ENCODE measurements at places on chromosomes 7 and 10. TPM values are rescaled to one million over a fixed set of nuclear protein-coding genes. Genes with fewer than 3 reads are reported as not detected.
A peak's percentile ranks its signal among the peaks of the same experiment; 100 is the strongest.

DNA sequence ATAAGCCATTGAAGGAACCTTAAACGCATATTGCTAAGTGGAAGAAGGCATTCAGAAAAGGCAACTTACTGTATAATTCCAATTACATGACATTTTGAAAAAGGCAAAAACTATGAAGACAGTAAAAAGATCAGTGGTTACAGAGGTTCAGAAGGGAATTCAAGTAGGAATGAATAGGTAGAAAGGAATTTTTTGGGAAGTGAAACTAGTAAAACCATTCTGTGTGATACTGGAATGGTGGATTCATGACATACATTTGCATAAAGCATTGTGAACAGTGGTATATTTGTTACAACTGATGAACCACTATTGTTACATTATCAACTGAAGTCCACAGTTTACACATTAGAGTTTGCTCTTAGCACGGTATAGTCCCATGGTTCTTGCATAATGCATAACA is 114.2 kb upstream of the GPR22 start:
- no peaks in the 10 kb centered on the region for H3K27me3 ChIP-seq
- H3K4me1 ChIP-seq = no peaks in the 10 kb centered on the region
- no peak for DNase-seq
- H3K27ac ChIP-seq = no peak overlapping the region
- H3K4me3 ChIP-seq = no peak overlapping the region

DNA sequence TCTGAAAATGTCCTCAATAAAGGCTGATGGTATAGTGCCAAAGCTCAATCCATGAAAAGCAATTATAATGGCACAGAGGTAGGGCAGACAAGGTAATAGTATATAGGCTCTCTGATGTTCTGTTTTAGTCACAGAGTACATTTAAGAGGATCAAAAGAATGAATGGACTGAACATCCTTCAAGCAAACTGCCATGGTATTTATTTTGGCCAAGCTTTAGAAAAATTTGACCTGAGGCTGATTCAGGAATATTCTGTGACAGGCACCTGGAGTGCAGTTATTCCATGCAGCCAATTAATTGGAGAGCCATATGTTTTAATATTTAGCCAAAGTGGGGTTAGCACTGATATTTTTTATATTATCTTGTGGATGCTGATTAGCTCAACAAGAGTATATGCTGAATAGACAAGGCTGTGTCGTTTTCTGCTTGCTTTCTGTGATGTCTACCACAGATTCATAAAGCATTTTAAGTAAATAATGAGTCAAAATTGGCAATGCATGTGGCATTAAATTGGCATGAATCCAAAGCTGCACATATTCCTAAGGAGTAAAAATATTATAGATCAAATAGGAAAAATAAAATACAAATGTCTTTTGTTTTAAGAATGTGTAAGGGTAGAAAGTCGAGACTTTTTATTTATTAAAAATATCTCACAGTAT is 177.4 kb downstream of the PCLO start:
- no peaks in the 10 kb centered on the region for H3K4me1 ChIP-seq
- H3K27ac ChIP-seq = no peak overlapping the region
- H3K27me3 ChIP-seq = no peaks in the 10 kb centered on the region
- DNase-seq = no peak

- H3K4me3 ChIP-seq = no peak overlapping the region
- peaks cover 3% of the 10 kb centered on the region for H3K36me3 ChIP-seq
- DNase-seq = no peak
- peaks cover 6% of the 10 kb centered on the region for H3K4me1 ChIP-seq
Measured at GRCh38 chr7:134940729-134941128, 45.6 kb upstream of the AGBL3 start.

DNA sequence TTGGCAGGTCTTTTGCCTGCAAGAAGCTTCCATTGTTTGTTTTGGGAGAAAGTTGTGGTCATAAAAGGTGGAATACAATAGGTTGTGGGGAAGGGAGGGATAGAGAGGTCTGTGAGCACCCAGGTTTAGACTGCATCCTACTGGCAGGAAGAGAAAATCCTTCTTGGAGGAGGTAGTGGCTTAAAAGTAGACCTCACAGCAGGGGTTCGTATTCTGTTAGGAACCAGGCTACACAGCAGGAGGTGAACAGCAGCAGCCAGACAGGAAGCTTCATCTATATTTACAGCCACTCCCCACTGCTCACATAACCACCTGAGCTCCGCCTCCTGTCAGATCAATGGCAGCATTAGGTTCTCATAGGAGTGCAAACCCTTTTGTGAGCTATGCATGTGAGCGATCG is 245.3 kb downstream of the NSUN6 start:
- no peaks in the 10 kb centered on the region for H3K27me3 ChIP-seq
- no peak for DNase-seq
- H3K36me3 ChIP-seq = no peaks in the 10 kb centered on the region
- H3K27ac ChIP-seq = no peak overlapping the region

DNA sequence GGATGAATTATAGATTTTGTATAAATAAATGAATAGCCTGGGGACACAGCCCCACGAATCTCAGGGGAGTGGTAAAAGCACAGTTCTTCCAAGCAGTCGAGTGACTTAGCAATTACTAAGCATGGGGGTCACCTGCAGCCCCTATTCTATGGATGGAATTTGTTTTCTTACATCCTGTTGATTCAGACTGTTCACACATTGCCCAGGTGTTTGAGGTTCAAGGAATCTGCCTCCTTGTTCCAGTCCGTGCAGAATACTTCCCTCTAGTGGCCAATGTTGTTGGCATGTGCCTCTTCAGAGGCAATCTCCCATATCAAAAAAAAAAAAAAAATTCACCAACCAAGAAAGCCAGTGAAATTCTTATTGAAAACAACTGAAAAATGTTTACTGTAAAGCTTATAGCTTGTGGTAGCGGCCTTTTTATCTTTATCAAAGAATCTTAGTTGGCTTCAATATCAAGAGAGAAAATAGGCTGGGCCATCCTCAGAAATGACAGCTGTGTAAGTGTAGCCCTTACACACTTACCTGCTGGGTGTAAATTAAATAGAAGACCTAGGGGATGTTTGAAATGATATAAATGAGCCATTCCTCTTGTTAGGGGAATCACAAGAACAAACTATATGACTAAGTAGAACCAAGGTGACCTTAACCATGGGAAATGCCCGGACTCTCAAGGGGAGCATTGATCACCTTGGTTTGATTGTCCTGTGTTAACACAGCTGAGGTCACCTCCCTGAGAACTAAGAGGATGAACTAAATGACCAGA is 7.8 kb downstream of the LIPM start:
- no peaks in the 10 kb centered on the region for H3K27me3 ChIP-seq
- H3K4me1 ChIP-seq = no peaks in the 10 kb centered on the region
- H3K4me3 ChIP-seq = no peak overlapping the region
- no peak for DNase-seq

DNA sequence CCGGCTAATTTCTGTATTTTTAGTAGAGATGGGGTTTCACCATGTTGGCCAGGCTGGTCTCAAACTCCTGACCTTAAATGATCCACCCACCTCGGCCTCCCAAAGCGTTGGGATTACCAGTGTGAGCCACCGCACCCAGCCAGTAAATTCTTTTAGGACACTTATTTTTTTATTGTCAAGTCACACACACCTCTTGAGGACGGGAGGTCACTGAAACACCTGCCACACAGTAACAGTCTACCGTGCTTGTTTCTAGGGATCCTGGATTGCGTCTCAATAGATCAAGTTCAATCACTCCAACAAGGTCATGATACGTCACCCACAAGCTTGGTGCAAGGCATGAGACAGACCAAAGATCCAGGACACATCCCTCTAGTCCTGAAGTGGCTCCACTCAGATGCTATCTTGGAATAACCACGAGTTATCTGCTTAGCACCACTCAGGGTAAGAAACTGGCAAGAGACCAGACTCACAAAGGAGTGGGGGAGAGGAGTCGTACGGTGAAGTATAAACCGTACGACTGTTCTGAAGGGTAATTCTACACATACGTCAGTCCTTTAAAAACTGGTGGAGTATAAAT is 58.9 kb upstream of the NCAPG2 start:
- no peak overlapping the region for H3K27ac ChIP-seq
- no peak overlapping the region for H3K4me3 ChIP-seq
- no peaks in the 10 kb centered on the region for H3K27me3 ChIP-seq
- DNase-seq = no peak
- H3K36me3 ChIP-seq = no peaks in the 10 kb centered on the region
- H3K4me1 ChIP-seq = no peaks in the 10 kb centered on the region

- peaks cover 5% of the 10 kb centered on the region for H3K4me1 ChIP-seq
- H3K4me3 ChIP-seq = no peak overlapping the region
- no peaks in the 10 kb centered on the region for H3K27me3 ChIP-seq
Measured at GRCh38 chr10:104441329-104442000, 87.8 kb downstream of the CFAP58 start.

DNA sequence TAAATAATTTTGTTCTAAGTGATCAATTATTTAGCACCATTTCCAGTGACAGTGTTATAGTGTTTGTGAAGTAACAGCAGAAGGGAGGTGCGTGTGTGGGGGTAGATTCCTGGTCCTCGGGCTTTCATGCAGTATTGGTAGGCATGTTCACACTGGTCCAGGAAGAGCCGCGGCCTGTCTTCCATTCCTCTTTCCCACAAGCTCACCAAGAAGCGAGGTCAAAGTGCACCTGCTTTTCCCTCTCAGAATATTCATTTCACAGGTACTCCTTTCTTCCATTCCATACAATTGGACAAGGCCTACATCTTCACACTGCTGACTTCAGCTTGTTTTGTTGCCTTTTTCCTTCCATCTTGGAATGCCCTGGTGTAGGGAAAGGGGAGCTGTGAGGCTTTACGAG is 151.8 kb upstream of the CELF2 start:
- H3K4me1 ChIP-seq = peaks cover 12% of the 10 kb centered on the region
- DNase-seq = no peak
- no peak overlapping the region for H3K27ac ChIP-seq
- H3K27me3 ChIP-seq = no peaks in the 10 kb centered on the region
- no peaks in the 10 kb centered on the region for H3K36me3 ChIP-seq

GRCh38 chr10:123573236-123574108 is 92.7 kb upstream of the GPR26 start:
- H3K36me3 ChIP-seq = no peaks in the 10 kb centered on the region
- H3K4me1 ChIP-seq = no peaks in the 10 kb centered on the region
- DNase-seq = no peak
- no peak overlapping the region for H3K4me3 ChIP-seq

DNA sequence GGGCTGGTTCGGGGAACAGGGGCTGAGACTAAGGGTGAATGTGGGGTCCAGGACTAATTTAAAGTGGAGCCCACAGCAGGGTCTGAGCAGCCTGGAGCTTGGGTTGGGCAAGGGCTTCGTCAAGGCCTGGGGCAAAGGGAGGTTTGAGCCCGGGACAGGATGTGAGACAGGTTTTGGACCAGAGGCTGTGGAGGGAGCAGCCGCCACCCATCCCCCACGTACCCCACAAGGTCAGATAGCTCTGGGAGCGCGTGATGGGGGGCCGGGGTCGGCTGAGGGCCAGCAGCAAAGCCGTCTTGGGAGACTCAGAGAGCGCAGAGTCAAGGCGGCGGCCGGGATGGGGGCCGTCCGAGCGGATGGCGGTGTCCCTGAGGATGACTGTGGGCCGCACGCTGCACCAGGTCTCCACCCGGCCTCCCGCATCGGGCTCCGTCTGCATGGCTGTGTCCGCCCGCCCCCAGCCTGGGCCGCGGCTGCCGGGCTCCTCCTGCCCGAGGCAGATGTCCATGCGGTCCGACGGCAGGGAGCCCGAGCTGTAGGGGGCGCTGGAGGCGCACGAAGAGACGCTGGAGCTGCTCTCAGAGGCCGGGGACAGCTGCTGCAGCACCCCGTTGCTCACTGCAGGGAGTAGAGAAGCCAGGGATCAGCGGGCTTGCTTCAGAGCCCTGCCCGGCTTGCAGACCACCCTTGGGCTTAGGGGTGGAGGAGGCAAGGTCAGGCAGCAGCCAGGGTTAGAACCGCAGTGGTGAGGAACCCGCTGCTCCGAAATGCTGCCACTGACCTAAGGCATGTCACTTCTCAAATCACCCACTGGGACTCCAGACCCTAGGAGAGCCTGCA is 12.1 kb downstream of the PDZD7 start:
- H3K27me3 ChIP-seq = no peaks in the 10 kb centered on the region
- DNase-seq = no peak
- H3K4me3 ChIP-seq = no peak overlapping the region

DNA sequence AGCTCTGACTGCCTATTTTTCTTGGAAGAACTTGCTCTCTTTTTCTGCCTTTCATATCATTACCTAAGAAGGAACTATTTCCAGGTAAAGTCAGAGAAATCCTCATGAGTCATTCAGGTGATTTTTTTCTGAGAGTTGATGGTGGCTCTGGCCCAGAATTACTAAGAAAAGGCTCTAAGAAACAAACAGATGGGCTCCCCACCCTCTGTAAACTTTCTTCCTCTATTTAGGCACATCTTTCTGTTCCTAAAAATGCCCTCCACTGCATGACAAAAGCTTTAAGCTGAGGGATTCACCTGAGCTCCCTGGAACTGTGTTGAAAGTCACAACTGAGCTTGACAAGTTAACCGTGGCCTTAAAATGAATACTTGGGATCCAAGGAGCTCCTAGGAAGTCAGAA is 1.6 kb downstream of the OLAH start:
- H3K27ac ChIP-seq = no peak overlapping the region
- DNase-seq = no peak
- H3K36me3 ChIP-seq = no peaks in the 10 kb centered on the region
- H3K4me3 ChIP-seq = no peak overlapping the region
- no peaks in the 10 kb centered on the region for H3K4me1 ChIP-seq

DNA sequence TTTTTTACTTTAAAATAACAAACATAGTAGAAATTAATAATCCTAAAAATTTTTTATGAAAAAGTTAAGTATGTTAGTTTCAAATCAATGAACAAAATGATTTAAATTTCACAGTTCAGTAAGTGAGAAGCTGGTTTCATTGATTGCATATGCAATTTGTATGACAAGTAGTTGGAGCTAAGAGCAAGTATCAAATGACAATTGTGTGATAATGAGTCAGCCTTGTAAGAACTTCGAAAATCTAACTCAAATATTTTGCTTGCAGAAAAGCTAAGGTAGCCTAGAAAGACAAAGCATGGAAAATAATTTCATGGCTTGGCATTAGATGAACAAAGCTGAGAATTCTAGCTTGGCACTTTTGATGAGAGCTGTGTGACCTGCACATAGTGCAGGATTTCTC is 111.5 kb downstream of the HDAC9 start:
- H3K4me3 ChIP-seq = no peak overlapping the region
- H3K36me3 ChIP-seq = peaks cover 10% of the 10 kb centered on the region
- no peak for DNase-seq
- H3K27me3 ChIP-seq = no peaks in the 10 kb centered on the region

GRCh38 chr10:12406764-12407400 is 57.5 kb downstream of the CAMK1D start:
- no peaks in the 10 kb centered on the region for H3K27me3 ChIP-seq
- H3K27ac ChIP-seq = peak overlapping the region; percentile 21
- H3K4me3 ChIP-seq = no peak overlapping the region
- no peaks in the 10 kb centered on the region for H3K4me1 ChIP-seq
- no peak for DNase-seq

Gene SMO
- total RNA-seq = 22.1 TPM

Gene PRR15
- not detected for total RNA-seq

Gene AMPH
- total RNA-seq = 13.3 TPM

Gene MRPL32
- 33.9 TPM for total RNA-seq

Gene VPS50
- 13.0 TPM for total RNA-seq

Gene BCCIP
- 30.9 TPM for total RNA-seq

Gene KIAA1549
- total RNA-seq = 2.9 TPM

Gene FEZF1
- not detected for total RNA-seq

All from vagina (tissue), 2 donors.